ENCODE measurements at places on chromosomes 3 and 15.

DNA sequence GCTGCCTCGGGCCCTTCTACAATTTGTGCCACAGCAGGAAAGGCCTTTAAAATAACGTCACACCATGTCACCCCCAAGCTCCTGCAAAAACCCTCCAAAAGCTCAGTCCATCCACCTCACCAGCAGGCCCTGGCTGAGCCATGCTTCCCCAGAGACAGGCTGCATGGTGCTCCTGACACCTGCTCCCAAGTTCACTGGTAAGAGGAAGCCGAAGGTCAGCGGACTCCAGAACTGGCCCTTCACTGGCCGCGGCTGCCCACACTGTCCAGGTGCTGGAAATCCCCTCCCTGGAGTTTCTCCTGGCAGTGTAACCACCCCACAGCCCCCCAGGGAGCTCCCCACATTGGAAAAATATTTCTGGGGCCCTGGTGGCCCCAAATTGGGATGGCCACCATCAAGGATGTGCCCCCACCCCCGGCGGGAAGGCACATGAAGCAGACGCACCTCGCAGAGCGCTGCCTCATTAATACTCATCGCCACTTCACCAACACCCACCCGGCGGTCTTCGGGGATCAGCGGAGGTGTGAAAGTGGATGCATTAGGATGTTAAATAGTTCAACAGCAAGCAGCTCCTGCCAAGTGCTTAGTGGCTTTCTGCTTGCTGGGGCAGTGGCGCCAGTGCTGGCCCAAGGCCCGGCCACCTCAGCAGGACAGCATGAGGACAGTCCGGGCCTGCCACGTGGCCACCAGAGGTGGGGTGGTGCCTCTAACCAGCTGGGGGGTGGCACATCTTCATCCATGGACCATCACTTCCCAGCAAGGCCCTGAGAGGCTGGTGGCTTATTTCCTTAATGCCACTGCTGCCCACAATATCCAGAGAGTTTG, 146.1 kb upstream of the IQSEC1 start:
- DNase-seq: no peak

- no peak for DNase-seq
These were observed 389.7 kb upstream of the MDFIC2 start for GRCh38 chr3:70702132-70702531.

GRCh38 chr3:43071313-43071893, 34.5 kb downstream of the POMGNT2 start:
- no peak for DNase-seq

DNA sequence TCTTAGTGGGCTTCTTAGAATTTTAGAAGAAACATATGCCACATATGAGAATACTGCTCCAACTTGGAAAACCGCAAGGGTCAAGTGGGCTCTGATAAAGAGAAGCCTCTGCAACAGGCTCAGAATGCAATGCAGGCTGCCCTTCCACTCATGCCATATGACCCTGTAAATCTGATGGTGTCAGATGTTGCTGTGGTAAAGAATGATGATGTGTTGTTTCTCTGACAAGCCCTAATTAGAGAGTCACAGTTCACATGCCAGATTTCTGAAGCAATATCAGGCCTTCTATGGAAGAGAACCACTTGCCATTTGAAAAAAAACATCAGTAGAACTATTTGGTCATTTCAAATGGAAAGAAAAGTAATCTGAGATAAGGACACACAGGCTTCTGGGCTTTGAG, 749.6 kb downstream of the AGBL1 start:
- no peak for DNase-seq

DNA sequence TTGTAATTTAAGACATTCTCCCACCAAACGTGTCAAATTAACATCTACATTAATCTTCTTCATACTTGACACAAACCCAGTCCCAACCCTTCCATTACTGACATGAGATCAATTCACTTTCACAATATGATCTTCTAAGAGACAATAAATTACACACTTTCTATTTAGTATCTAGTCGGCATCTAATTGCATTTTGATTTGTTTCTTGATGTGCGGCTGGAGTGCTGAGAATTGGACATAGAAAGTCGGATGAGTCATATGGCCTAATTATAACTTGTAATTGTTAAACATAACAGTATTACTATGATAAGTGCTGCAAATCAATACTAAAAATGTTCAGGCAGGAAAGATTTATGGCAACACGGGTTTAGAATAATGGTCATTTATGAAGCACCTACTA, 78.4 kb upstream of the RORA start:
- no peak for DNase-seq

GRCh38 chr3:129593230-129593594, 13.3 kb downstream of the PLXND1 start:
- DNase-seq: no peak

GRCh38 chr3:44984335-44984734, 8.3 kb downstream of the EXOSC7 start:
- no peak for DNase-seq

GRCh38 chr15:74191798-74192197, 10.8 kb downstream of the STRA6 start:
- no peak for DNase-seq

DNA sequence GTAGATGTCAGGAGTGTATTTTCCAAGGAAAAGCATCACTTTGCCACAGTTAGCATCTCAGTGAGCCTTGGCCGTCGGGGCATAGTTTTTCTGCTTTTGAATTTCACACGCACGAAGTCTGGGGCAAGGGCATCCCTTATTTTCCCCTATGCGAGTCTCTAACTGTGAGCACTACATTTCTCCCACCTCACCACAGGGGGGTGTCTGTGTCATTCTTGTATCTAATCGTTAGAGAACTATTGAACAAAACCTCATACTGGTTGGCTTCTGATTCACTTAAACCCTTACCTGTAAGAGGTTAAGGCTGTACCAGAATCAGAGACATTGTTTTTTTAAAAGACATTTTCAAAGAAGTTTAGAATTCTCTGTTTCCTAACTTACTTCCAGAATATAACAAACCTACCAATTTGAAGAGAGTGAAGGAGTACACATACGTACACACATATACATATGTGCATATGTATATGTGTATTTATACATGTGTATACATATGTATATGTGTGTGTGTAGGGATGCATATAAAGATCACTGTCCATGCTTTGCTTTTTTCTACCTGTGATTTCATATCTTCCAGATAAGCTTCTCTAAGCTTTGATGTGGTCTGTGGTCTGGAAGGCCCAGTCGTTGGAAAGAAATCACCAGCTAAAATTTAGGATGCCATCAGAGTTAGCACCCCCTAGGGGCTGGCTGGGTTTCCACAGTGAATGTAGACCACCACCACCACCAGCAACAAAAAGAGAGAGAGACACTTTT, 49.4 kb downstream of the MYZAP start:
- no peak for DNase-seq

DNA sequence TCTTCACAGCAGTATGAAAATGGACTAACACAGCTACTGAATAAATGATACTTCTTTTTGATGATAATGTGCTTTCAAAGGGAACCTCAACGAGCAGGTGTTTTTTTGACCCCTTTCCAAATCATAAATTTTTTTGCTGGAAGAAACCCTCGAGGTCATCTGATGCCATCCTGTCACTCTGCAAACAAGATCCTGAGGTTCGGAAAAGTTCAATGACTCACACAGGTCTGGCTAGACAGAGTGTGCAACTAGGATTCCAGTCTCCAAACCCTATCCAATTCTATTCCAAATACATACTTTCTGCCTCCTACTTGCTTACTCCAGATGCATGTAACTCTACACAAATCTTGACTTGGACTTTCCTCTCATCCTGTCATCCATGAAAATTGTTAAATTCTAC, 124.7 kb downstream of the NEDD4 start:
- DNase-seq: no peak

GRCh38 chr3:129013491-129013891, 12.4 kb downstream of the EFCC1 start:
- no peak for DNase-seq

- DNase-seq: no peak
These were observed 32.1 kb downstream of the KIF9 start for GRCh38 chr3:47250309-47251060.

GRCh38 chr15:51139091-51139490, 44.4 kb upstream of the TNFAIP8L3 start:
- no peak for DNase-seq

DNA sequence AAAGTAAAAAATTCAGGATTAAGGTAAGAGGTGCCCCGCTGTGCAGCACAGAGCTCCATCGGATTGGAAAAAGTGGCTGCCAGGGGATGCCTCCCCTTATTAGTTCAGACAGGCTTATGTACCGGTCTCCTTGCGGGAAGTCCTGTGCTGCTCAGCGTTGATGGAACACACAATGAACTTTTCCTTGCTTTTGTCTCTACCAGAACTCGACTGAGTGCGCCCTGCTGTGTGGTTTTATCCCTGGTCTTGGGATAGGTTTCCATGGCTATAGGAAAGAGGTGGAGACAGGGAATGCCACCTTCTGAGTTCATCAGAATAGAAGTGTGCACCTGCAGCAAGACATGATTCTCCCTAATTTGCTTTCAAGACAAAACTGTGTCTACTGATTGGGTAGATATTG, 745.9 kb upstream of the CFAP20DC start:
- DNase-seq: no peak

- DNase-seq: no peak
These were observed 182.9 kb downstream of the IL5RA start for GRCh38 chr3:2927259-2927658.

- no peak for DNase-seq
These were observed at the start of gene TMIE for GRCh38 chr3:46701181-46701939. TMIE (plus strand) TSS chr3:46701392; CDS start chr3:46701488, 96 bp downstream.

DNA sequence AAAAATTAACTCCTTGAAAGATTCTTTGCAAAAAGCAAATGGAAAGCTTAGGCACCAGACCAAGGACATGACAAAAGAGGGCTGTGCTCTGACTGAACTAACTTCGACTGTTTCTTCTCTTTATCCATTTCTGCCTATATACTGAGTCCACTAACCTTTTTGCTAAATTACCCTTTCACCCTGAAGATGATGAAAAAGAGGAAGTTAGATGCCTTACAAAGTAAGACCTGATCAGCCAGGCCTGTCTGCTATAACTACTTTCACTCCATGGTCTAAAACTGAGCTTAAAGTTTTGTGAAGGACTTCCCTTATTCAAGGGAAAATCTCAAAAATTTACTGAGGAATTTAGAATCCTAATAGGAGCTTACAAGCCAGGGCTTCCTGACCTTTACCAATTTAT, 6.2 kb upstream of the IGSF10 start:
- no peak for DNase-seq

DNA sequence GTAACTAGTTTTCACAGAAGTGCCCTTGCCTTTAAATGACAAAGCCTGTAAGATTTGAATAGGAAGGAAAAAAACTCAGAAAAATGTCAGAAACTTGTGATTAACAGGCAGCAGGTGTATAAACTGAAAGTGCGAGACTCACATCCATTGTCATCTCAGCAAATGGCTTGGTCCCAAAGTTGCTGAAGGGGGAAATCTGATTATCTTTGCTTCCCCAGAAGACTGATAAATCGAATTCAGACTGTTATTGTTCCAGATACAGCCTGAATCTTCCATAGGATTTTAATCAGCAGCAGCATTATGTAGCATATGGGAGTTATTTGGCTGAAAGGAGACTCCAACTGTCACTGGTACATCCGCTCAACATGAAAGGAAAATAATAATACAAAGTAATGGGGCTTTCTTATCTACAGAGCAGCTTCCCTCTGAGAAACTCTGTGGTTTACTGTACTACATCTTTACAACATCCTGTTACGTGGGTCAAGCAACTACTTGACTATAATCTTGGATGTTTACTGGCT, 550.4 kb upstream of the CCDC54 start:
- DNase-seq: no peak

- no peak for DNase-seq
These were observed 9.7 kb downstream of the EOMES start for GRCh38 chr3:27712136-27713077.

- DNase-seq: no peak
These were observed 109.0 kb upstream of the PDZRN3 start for GRCh38 chr3:73733746-73734145.

GRCh38 chr3:120670576-120670975, 11.5 kb downstream of the HGD start:
- no peak for DNase-seq

- no peak for DNase-seq
These were observed 52.1 kb downstream of the TMEM212 start for GRCh38 chr3:171895291-171895690.

DNA sequence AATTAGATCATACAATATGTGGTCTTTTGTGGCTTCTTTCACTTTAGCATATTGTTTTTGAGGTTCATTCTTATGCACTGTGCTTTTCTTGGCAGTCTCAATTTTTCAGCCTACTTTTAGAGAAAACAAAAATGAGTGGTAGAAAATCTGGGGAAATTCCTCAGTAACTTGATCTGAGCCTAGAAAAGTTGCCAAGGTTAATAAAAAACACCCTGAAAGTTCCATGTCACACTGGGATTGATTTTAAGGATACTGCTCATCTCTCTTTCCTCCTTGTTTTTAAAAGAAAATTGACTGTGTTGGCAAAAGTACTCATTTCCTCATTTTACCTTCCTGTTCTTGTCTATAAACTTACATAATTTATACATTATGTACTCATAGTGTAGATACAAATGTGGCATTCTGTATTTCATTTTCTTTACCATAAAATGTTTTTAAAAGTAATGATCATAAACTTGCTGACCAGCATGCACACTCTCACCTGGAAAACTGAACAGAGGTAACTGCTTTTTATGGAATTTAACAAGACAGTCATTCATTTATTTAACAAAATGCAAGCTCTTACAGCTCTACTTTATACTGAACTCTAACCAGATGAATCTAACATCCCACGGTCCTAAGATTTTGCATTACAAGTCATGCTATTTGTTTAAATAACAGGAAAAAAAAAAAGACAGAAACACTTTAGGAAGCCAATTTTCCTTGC, 28.6 kb upstream of the SH3BP5 start:
- no peak for DNase-seq

DNA sequence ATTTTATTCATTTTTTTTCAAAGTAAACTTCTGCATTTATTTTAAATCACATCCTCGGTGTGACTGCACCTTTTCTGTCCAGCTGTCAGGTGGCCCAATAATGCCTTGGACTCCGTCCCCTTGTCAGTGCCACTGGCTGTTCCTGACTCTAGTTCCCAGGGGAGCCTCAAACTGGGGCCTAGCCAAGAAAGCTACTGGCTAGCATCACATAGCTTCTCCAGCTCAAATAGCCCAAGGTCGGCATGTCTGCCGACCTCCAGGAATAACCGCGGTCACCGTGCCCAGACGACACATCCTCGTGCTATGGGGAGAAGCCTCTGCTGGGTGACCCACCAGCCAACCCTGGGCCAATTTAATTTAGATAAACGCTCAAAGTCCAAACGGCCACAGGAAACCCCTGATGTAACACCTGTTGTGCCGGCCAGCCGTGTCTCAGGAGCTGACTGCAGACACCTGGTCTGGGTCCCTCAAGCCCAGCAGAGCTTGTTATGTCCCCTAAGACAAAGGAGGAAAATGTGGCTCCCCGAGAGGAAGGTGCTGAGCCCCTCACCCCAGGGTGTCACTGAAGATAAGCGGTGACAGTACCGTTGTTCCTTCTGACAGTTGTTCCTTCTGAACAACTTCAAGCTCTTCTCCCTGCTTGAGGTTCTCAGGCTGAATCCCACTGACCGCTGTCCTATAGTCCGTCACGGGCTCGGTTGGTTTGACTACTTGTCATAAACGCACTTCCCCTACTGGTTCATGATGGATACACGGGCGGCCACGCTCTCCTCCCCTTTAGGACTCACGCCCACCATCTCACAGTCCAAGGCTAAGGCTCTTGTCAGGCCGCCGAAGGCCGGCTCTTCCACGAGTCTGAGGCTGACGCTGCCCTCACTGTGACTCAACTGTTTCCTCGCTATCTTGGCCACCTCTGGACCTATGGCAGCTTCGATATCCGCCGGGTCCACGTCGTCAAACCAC, 126.2 kb downstream of the KLF13 start:
- no peak for DNase-seq

- DNase-seq: no peak
These were observed 449.8 kb downstream of the EPHA6 start for GRCh38 chr3:97264180-97264579.
